T-helper 22 cell (primary cell): ENCODE measurements at places on chromosomes 2 and 18.

DNA sequence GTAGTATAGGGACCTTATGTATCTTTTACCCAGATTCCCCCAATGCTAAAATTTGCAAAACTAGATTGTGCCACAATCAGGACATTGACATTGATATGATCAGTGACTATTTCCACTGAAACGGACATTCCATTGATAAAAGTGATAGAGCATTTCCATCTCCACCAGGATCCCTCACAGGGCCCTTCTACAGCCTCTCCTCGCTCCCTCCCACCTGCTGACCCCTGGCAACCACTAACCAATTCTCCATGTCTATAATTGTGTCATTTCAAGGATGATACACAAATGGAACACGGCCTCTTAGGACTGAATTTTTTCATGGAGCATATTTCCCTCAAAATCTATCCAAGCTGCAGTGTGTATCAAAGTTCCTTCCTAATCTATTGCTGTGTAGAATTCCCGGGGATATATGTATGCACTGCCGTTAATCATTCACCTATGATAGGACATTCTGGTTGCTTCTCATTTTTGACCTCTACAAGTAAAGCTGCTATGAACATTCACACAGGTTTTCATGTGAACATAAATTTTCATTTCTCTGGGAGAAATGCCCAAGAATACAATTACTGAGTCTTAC, 67.3 kb downstream of the UXS1 start:
- no peak for DNase-seq

DNA sequence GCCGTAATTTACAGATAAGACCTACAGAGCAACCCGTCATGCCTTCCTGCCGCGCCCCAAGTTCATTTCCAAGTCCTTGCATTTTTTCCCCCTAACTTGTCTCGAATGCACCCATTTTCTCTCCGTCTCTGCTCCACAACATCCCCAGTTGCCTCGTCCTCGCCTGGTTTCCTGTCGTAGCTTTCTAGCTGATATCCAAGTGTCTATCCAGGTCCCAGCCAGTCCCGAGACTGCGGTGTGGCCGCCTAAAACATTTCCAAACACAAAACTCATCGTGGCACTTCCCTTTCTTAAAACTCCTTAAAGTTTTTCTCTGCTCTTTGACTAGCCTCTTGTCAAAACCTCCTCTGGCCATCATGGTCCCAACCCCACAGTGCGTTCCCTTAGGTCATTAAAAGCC, 1.2 kb upstream of the BARD1 start:
- DNase-seq: no peak

- no peak for DNase-seq
Measured at GRCh38 chr2:100923461-100924060, 78.5 kb upstream of the RPL31 start.

DNA sequence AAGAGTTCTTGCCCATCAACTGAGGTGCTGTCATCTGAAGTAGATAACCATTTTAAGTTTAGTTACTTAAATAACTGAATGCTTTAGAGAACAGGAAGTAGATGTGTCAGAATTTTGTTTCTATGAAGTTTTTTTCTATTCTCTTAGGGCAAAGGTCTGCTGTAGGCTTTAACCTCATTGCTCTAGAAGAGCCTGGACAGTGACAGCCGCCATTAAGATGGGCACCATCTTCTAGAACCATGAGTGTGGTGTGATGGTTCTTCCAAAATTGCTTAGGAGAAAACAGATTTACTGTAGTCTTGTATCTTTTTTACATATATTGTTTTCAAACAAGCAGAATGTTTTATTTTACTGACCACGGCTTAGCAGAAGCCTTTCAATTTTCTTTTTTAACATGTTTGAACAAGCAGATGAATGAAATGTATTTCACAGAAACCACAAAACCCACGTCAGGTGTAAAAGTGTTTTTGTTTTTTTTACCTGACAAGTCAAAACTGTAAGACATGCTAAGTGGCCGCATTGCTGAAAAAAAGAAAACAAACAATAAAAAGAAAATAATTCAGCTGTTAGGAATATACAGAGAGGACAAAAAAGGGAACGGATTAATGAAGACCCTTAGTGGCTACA, 77.9 kb downstream of the PRELID3A start:
- DNase-seq: no peak

- DNase-seq: no peak
Measured at GRCh38 chr18:46040747-46041104, 31.3 kb downstream of the PSTPIP2 start.

GRCh38 chr2:74223941-74224770, 25.7 kb downstream of the MTHFD2 start:
- DNase-seq: no peak

DNA sequence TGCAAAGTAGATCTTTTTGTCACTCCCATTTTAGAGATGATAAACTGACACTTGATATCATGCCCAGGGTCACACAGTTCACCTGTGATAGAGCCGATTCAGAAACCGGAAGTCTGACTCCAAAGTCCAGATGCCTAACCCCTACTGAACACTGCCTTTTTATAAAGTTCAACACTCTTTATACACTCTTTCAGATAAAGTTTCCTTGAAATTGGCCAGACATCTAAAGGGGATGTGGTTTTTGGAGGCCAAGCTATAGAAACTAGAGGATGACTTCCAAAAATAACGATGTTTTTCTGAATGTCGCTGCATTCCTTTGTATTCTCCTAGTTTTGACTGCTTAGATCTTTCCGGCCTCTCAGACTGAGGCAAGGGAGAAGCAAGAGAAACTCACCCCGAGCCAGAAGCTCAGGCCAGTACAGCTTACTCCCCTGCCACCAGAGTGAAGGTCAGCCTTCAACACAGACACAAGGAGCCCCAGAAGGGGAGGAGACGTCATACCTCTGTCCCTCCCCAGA, 61.8 kb downstream of the NRP2 start:
- DNase-seq: no peak

DNA sequence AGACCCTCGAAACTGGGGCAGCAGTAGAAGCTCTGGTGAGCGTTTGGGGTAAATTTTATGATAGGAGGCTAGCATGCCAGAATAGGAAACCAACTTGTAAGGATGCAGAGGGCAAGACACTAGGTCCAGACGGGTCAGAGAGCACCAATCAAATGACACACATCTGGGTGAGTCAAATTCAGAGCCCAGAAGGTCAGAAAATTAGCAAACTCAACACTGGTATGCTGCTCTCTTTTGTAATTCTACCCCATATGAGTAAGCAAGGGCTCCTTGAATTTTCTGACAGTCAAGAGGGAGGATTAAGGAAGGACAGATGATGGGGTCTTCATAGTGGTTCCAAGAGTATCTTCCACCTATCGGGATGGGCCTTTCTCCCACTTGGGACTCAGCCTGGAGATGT, 209.8 kb downstream of the BCL2 start:
- no peak for DNase-seq

DNA sequence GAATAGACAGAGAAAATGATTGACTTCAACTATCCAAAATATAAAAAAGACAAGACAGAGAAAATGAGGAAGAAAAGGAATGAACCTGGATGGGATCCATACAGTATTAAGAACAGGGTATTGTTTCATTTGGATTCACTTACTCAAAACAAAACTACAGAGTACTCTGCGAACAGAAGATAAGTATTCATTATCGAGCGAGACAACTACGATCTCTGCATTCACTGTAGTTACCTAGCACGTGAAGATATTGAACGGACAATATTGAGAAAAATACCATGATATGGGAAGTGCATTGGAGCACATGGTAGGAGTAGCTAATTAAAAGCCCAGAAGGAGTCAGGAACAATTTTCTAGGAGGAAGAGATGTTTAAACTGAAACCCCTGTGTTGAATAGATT, 1.0 kb upstream of the ORC2 start:
- DNase-seq: no peak

DNA sequence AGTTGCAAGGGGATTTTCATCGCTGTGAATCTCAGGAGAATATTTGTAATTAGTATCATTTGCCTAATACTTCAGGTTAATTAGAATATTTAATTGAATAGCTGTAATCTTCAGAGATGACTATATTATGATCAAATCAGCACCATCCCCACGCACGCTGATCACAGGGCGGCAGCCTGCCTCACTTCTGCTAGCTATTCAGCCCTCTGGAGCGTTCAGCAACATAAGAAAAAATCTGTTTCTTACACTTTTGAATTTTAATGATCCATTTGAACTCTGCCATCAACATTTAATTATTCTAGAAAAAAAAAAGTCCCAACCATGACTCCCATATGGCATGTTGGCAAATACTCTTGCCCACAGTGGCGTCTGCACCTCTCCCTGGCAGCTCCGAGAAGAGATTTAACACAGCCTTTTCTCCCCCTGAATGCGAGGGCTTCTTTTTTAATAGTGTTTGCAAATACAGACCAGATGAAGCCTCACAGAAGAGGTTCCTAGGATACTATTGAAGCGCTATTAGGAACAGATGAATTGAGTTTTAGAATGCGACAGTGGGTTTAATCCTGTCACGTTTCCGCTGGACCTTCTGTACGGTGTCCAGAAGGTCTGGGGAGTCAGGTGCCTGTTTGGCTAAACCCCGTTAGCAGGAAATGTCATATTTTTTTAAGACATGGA, 731.9 kb upstream of the SALL3 start:
- no peak for DNase-seq

DNA sequence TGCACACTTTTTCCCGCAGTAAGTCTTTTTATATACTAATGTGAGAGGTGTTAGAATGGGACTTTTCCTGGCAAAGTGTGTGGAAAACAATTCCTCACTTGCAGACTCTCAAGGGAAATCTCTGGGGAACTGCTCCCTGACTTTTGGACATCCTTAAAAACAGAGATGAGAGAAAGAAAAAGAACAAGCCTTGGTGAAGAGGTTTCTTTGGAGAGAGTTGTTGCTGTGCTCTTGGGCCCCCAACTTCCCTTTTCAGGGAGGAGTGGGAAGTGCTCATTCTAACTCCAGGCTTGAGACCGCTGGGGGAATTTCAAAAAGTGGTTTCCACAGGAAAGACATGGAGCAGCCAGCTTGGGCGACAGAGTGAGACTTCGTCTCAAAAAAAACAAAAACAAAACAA, 142.6 kb upstream of the SPRED2 start:
- no peak for DNase-seq

- DNase-seq: no peak
Measured at GRCh38 chr18:36658611-36659010, 170.2 kb downstream of the TPGS2 start.

GRCh38 chr2:73746877-73747208, 9.7 kb upstream of the TPRKB start:
- no peak for DNase-seq
